Right renal cortex interstitium (tissue), 3 donors: ENCODE measurements at places on chromosomes 4 and X.

DNA sequence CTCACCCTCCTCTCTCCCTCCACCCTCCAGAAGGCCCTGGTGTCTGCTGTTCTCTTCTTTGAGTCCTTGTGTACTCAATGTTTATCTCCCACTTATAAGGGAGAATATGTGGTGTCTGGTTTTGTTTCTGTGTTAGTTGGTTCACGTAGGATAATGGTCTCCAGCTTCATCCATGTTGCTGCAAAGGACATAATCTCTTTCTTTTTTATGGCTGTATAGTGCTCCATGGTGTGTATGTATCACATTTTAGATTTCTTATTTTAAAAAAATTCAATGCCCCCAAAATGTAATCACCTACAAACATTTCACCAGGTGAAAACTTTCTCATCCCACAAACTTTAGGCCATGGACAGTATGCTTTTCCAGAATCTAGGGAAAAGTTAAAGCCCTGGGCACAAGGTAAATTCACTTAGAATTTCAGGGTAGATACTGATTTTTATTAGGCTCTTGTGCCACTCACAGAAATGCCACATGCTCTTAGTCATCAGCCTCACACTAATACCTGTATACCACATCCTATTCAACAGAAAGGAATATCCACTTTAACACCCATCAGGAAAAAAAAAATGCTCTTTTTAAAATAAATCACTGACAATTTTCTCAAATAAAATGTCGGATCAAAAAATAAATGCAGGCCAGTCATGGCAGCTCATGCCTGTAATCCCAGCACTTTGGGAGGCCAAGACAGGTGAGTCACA, 104.8 kb upstream of the ENPP6 start:
- no peak for DNase-seq

DNA sequence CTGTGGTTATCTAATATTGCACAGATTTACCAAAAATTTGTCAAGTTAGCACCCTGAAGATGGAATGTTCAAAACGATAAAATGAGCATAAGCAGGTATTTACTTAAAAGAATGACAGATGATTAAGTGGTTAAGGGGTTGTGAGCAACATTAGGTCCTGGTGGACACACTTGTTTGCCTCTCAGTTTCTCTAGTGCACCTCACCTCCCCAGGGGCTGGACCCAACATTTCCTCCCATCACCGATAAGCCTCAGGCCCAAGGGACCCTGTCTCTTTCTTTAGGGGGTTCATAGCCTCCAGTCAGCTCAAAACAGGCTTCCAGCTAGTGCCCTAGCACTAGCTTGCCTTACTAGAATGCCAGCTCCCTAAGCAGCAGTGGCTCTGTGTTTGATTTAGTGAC, 88.0 kb downstream of the ATP11C start:
- no peak for DNase-seq

DNA sequence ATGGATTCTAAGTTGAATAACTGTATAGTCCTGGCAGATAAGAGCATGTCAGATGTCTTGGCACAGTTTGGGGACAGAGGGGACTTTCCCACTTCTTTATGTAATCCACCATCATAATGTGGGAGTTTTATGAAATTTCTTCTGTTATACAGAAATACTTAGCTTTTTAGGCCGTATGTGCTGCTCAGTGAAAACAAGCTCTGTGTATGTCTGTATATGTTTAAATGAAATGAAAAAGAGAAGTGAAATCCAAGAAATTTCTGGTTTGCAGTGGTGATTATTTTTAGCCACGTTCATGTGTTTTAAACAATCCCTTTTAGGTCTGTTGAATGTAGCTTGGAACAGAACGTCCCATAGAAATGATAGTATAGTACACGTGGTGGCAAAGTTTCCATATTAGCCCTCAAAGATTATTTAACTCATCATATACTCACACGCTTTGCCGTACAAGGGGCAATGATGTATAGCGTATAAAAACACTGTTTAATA, 41.0 kb downstream of the GAB1 start:
- DNase-seq = no peak

DNA sequence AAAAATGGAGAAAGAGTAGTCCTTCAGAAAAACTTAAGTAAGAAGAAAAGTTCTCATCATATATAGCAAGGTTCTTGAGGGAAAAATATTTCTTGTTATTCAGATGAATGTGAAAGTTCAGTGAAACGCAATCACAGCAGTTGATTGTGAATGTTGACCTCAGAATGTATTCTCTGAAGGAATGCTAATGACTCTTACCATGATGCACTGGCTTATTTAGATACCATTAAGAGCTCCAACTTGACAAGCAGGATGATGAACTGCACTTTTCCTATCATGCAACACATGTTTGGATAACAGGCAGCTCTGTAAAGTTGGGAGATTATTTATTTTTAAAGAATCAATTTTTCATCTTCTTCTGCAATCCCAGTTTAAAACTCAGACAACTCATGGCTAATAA, 115.5 kb upstream of the MYOZ2 start:
- no peak for DNase-seq

GRCh38 chr4:122107680-122108079, 44.5 kb upstream of the BLTP1 start:
- DNase-seq = no peak

- DNase-seq = no peak
Measured at GRCh38 chr4:25172961-25173915, 13.0 kb upstream of the SEPSECS start.

- DNase-seq = no peak
Measured at GRCh38 chr4:30616942-30617646, 103.1 kb upstream of the PCDH7 start.
